EH (cell line): ENCODE measurements at places on chromosomes 7 and 10.

DNA sequence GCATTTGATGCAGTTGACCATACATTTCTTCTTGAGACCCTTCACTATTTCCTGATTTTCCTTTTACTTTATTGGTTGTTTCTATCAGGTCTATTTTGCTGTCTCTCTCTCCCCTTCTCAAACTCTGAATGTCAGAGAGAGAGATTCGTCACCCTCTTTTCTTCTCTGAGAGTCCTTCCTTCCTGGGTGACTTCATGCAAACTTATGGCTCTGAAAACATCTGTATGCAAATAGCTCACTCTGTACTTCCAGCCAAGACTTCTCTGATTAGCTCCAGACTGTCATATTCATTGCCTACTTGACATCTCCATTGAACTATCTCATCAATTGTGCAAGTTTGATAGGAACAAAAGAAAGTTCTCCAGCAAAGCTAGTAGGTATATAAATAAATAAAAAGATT lies 191.7 kb upstream of the KLF6 start:
- DNase-seq = no peak

DNA sequence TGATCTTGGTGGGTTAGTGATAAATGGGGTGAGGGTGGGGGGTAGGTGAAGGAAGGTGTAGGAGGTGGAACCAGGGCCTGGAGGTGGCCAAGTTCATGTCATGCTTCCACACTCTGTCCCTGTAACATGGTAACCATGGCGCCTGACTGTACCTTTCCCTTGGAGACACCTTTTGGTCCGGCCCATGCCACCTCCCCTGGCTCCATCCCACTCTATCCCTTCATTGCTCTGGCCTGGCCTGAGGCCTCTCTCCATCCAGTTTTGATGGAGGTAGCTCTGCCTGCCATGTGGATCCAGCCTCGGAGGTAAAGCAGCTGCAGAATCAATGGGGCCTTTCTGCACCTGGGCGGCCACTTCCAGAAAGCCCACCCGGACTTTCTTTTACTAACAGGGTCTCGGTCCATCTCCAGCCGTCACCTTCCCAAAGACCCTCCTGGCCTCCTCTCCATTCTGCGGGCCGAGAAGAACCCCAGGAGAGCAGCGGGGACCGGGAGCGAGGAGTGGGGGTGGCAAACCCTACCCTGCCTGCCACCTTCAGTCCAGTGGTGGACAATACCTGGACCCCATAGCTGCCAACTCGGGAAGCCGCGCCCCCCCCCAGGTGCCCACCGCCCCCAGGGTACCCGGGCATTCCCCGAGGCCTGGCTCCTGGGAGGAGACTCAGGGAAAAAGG lies 504 bp upstream of the TRRAP start:
- DNase-seq = no peak

- DNase-seq = no peak
Observed at GRCh38 chr10:68315582-68315981, 16.3 kb upstream of the HNRNPH3 start.

GRCh38 chr10:1138529-1138928 lies 82.3 kb downstream of the WDR37 start:
- DNase-seq = no peak

DNA sequence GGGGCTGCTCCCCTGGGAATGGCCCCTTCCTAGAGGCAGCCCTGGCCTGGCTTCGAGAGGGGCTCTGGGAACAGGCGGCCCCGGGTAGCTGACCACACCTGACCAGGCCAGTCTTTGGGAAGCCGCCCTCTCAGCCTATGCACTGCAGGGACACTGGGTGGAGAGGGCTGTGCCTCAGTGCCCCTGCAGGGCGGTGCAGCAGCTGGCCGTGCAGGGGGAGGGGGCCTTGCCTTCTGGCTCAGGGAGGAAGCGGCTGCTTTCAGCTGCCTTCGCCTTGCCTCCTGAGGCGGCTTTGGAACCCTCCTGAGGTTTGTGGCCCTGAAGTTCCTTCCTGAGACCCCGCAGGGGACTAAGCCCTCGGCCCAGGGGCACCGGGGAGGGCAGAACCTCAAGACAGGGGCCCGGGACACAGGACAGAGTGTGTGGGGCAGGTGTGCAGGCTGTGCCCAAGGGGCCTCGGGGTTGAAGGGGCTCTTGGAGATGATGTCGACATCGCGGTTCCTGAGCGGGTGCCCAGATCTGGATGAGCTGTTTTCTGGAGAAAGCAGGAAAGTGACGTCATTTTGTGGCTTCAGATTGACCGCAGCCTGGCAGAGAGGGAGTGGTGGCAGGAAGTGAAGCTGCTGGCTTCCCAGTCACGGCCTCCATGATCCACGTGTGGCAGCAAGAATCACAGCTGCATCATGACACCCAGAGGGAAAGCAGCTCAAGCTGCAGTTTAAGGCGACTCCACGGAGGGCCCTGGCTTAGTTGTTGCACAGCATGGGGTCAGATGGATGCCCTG lies 17.7 kb downstream of the ADAM8 start:
- peak; percentile 99 for DNase-seq

DNA sequence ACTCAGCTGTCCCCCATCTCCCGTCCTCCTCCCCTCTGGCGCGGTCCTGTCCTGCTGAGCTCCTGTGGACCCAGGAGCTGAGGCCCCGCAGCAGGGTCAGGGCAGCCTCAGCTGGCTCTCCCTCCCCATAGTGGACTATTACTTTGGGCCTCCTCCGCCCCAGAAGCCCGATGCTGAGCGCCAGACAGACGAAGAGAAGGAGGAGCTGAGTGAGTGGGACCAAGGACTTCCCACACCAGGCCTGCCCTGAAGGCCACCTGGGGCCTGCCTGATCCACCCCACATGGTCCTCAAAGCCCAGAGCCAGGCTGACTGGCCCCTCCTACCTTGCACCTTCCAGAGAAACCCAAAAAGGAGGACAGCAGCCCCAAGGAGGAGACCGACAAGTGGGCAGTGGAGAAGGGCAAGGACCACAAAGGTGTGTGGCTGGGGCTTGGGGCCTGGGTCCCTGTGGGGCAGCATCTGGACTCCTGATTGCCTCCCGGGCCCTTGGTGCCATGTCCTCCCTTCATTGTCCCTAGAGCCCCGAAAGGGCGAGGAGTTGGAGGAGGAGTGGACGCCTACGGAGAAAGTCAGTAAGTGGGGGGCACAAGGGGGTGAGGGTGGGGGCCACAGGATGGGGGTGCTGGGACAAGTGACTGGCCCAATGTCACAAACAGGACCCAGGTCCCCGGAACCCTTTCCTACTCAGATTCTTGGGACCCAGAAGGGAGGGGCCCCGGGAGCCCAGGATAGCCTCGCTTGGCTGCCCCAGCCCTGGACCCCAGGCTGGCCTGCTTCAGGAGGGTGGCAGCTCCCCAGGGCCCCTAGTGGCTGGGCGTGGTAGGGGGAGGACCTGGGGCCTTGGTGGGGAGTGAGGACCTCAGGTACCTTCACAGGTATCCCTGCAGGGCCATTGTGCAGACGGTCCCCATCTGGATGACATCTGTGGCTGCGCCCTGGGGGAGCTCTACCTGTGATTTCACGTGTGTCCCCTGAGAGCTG lies 4.9 kb downstream of the AEBP1 start:
- DNase-seq = no peak

DNA sequence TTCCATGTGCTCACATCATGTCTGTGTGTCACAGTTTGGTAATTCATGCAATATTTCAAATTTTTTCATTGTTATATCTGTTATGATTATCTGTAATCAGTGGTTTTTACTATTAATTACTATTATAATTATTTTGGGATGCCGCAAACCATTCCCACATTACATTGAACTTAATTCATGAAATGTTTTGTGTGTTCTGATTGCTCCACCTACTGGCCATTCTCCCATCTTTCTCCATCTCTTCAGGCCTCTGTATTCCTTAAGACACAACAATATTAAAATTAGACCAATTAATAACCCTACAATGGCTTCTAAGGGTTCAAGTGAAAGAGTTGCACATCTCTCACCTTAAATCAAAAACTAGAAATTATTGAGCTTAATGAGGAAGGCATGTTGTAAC lies 398.5 kb downstream of the PCDH15 start:
- DNase-seq = no peak

GRCh38 chr7:3370068-3370830 lies 69.2 kb downstream of the SDK1 start:
- DNase-seq = no peak

- no peak for DNase-seq
Observed at GRCh38 chr7:137342265-137342664, 1.3 kb downstream of the PTN start.

- DNase-seq = peak; percentile 22
Observed at GRCh38 chr7:29565224-29565630, 1.6 kb downstream of the PRR15 start.
